ENCODE measurements at places on chromosomes 12 and 14.

DNA sequence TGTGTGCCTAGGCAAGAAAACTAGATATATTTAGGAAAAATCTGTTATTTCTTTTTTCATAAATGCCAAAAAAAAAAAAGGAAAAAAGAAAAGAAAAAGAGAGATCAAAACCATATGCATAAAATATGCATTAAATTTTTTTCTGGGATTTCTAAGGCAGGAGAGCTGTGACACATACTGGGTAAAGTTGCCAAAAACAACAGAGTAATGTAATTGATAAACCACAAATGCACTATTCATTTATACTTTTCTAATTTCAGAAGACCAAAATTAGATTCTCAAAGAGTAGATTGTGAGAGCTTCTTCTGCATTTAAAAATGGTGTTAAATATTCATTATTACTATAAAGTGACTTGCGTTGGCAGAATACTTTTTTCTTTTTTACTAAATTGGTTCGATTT is 673.8 kb upstream of the MGAT4C start:
- DNase-seq, result no peak

GRCh38 chr14:88599326-88599725 is 36.5 kb downstream of the ZC3H14 start:
- DNase-seq, result no peak

DNA sequence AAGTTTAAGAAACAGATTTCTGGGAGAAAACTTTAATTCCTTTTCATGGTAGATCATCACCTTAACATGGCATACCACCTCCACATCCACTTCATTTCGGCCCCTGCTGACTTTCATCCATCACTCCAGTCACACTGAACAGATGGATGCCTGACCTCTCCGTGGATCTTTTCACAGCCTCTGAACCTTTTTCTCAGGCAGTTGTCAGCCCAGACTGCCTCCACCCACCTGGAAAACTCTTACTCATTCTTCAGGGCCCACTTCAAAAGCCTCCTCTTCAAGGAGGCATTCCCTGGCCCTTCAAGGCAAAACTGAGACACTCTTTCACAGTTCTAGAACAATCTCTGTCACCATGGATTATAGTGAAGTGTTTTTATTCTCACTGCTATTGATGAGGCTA is 52.9 kb downstream of the GXYLT1 start:
- DNase-seq, result no peak

DNA sequence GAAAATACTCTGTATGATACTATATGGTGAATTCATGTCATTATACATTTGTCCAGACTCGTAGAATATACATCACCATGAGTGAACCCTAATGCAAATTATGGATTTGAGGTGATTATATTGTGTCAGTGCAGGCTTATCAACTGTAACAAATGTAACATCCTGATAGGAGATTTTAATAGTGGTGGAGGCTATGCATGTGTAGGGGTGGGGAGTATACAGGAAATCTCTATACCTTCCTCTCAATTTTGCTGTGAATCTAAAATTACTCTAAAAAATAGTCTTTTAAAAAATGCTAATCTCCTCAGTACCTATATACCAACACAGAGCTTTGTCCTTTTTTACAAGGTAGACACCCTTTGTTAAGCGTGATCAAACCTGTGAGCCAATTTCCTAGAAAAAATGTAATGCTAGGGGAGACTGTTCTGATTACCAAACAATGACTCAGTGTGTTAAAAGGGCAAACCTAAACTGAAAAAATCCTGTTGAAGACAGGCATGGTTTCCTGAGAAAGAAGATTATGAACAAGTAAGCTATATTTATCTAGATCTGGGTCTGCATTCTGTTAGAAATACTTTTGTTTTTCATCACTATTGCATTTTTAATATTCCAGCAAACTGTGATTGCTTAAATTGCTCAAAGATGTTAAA is 170.9 kb downstream of the DUSP6 start:
- DNase-seq, result no peak

- no peak for DNase-seq
Measured at GRCh38 chr12:95218150-95219133, 835 bp downstream of the VEZT start.

DNA sequence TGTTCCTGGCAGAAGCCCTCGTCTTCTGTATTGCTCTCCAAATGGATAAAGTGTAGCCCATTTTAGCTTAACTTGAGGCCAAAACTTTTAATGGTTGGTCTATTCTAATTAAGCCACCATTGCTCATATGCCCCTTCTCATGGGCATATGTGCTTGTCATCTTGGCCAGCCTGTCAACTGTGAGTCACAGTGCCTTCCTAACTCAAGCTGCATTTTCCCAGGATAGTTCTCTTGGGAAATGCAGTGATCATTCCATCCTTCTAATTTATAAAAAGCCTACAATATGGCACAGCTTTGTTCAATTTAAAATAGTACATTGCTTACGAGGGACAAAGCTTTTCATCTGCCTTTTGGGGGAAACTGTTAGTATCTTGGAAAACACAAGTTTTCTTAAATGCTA is 6.6 kb downstream of the PTHLH start:
- DNase-seq, result no peak
